ENCODE measurements at places on chromosomes 12 and 14.

DNA sequence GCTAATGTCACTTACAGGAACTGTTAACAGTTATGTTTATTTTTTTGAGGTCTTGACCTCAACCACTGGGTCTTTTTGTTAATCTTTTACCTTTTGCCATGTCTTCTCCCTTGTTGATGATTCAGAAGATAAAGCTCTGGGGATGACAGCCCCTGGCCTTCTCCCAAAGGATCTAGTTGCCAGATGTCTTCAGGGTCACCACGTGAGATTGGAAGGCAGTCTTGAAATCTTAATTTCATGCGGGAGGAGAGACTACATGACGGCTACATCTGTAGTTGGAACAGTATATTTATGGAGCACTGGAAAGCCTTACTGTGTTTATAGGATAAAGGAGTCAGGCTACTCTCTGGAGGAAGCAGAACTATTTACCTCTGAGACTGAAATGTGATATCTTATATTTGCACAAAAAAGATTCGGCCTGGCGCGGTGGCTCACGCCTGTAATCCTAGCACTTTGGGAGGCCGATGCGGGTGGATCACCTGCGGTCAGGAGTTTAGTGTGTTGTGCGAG is 5.6 kb downstream of the MLEC start:
- DNase-seq = peak; percentile 14

DNA sequence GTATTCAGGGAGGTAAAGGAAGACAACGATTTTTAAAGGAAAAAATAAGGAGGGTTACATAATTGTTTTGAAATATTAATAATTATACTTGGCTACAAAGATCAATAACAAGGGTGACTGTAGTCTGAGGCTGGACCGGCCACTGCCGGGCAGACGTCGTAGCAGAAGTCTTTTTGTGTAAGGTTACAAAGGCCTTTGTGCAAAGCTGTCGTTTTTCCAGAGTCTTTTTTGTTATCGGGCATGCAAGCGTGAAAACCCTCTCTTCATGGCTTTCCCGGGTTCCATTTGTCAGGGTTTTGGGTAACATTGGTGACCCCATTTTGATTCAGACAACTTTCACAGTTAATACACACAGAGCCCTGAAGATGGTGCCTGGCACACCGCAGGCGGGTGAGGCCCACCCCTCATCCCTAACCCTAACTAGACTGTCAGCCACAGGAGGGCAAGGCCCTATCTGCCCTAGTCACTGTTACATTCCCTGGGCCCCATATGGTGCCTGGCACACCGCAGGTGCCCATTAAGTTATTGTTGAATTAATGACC is 31.3 kb downstream of the RILPL1 start:
- no peak for DNase-seq

- DNase-seq = no peak
Observed at GRCh38 chr12:19025582-19025981, 104.0 kb upstream of the PLEKHA5 start.

GRCh38 chr12:1273051-1273450 is 282.0 kb downstream of the ERC1 start:
- peak; percentile 22 for DNase-seq

DNA sequence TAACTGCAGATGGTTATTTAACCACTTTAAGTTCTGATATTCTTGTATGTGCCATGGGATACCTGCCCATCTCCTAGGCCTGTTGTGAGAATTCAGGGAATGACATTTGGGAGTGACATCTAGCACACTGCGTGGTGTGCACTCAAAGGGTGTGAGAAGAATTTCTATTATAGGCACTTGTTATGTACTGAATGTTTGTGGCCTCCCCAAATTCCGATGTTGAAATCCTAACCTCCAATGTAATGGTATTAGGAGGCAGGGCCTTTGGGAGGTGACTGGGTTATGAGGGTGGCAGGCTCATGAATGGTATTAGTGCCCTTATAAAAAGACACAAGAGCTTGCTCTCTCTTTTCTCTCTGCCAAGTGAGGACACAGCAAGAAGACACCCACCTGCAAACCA is 27.6 kb downstream of the VCPKMT start:
- no peak for DNase-seq

GRCh38 chr14:74510959-74511409 is 17.4 kb downstream of the ISCA2 start:
- peak; percentile 59 for DNase-seq

- DNase-seq = no peak
Observed at GRCh38 chr12:52200086-52200780, 8.4 kb upstream of the KRT80 start.

Data from fibroblast of skin of scalp (primary cell).